ENCODE measurements at places on chromosomes 12 and 14.

- no peak for DNase-seq
Measured at GRCh38 chr12:111436811-111437210, 31.1 kb downstream of the SH2B3 start.

DNA sequence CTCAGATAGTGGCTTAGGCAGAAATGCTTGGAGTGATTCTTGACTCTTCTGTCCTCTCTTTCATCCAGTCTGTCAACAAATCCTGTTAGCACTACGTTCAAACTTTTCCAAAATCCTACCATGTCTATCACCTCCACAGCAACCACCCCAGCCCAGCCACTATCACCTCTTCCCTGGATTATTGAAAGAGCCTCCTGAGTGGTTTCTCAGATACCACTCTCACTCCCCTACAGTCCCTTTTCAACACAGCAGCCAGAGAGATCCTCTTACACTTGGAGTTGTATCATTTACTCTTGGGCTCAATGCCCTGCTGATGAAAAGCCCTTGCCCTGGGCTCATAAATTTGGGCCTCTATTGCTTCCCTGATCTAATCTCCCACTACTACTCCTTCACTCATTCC is 218.9 kb downstream of the EXOC5 start:
- DNase-seq, result no peak

DNA sequence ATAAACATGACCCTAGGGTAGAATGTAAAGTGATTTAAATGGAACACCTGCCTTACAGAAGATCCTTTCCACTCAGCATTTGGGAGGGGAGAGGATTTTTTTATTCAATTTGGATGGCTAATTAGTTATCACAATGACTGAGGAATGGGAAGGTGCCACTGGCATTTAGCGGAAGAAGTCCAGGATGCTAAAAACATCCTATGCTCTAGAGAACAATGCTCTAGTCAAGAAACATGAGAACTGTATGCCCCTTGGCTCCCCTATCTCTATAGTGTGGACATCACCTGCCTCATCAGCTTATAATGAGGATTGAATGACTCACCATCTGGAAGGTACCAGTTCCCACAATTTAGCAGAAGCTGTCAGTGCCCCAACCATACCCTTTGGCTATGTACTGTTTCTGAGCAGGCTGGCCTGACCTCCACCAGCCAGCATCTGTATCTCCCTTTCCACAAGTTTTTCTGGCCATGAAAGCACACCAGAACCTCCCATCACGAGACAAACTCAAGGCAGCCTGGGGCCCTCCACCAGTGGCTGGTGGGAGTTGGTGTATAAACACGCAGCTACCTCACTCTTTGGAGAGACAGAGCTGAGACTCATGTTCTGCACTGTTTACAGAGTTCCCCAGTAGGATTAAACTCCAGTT is 109.7 kb upstream of the VASH1 start:
- DNase-seq, result no peak

- no peak for DNase-seq
Measured at GRCh38 chr14:67523764-67524633, 9.1 kb upstream of the PLEKHH1 start.

DNA sequence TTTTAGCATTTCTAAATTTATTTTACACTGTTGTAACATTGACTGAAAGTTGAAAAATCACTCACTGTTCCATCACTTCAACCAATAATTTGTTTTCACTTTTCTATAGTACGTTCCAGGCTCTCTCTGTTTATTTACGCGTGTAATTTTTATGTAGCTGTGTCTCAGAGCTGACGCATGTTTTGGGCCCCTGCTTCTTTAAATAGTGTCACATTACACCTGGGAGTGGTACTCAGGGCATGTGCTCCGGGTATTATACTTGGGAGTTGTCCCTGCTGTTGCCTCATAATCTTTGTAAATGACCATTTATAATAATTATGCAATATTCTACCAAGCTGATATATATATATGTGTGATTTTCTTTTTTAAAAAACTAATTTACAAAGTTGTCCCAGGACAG is 132.8 kb upstream of the CPM start:
- no peak for DNase-seq

DNA sequence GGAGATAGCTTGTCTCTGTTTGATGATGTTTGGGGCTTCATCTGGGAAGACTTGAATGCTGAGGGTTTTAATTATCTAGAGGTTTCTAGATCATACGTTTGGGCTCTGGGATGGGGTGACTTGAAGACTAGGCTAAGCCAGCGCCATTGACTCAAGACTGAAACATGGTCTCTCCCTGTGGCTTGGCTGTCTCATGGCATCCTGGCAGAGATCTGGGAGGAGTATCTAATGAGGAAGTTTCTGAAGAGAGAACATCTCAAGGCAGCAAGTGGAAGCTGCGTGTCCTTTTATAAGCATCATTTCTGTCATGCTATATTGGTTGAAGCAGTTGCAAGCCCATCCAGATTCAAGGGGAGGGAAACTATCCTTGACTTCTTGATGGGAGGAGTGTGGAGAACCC is 104.8 kb downstream of the UNC79 start:
- DNase-seq, result no peak

- no peak for DNase-seq
Measured at GRCh38 chr12:97464385-97465321, 2.0 kb downstream of the RMST start.

- no peak for DNase-seq
Measured at GRCh38 chr14:72503696-72504368, 390.1 kb downstream of the DPF3 start.

- no peak for DNase-seq
Measured at GRCh38 chr12:25074113-25074512, 120.8 kb downstream of the DNAI7 start.

DNA sequence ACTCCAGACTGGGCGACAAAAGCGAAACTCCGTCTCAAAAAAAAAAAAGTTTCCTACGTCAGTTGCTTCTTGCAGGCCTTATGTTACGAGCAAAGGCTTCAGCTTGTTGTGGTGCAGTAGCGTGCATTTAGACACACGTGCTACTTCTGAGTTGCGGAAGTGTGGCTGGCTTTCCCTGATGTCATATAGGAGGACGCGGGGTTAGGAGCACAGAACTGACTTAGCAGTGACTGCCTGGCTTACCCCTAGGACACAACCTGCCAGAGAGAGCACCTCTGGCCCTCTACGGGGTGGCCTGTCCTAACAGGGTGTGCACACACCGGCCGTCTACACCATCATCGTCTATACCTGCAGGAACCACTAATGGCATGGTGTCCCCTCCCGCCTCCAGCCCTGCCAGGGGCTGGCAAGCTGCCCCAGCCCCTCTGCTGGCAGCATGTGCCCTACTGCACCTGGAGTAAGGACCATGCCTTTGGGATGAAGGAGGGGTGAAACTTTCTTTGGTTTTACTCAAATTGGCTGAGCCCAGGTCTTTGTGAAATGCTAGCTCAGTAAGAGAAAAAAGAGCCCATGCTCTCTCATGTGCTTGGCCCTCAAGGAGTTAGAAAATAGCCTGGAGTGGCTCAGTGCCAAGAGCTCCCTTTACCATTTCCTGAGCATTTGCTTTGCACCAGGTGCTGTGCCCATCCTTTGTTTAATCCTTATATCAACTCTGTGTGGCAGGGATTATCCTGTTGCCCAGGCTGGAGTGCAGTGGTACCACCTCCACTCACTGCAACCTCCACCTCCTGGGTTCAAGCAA is 1.7 kb upstream of the GPR68 start:
- no peak for DNase-seq

DNA sequence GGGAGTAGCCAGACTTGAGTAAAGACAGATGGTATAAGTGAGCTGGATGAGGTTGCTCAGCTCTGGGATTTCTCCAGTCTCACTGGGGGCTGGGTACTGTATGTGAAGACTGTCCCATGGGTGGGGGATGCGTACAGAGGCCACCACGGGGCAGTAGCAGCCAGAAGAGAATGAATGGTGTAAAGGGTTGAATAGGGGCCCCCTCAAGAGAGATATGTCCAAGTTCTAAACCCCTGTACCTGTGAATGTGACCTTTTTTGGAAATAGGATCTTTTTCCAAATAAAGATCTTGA is 21.8 kb upstream of the BCDIN3D start:
- no peak for DNase-seq

DNA sequence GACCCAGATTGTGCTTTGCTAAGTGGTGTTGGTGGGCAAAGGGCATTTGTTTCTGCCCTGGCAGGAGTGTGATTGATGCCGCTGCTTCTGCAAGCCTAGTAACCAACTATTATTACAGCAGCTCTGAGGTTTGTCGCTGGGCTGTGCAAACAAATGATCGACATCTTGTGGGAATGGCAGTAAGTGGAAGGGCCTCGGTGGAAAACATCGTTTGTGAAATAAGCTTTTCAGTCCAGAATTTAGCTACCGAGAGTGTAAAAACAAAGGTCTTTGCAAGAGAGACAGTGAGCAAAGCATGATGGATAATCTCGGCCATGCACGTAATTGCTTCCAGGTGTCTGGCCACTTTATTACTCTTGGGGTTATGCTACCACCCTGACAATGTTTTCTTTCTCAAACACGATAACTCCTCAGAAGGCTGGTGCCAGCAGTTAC is 397.7 kb upstream of the PRICKLE1 start:
- DNase-seq, result no peak

- DNase-seq, result no peak
Measured at GRCh38 chr12:94263011-94263811, 114.8 kb downstream of the PLXNC1 start.
